ENCODE measurements at places on chromosomes 13 and 19.

DNA sequence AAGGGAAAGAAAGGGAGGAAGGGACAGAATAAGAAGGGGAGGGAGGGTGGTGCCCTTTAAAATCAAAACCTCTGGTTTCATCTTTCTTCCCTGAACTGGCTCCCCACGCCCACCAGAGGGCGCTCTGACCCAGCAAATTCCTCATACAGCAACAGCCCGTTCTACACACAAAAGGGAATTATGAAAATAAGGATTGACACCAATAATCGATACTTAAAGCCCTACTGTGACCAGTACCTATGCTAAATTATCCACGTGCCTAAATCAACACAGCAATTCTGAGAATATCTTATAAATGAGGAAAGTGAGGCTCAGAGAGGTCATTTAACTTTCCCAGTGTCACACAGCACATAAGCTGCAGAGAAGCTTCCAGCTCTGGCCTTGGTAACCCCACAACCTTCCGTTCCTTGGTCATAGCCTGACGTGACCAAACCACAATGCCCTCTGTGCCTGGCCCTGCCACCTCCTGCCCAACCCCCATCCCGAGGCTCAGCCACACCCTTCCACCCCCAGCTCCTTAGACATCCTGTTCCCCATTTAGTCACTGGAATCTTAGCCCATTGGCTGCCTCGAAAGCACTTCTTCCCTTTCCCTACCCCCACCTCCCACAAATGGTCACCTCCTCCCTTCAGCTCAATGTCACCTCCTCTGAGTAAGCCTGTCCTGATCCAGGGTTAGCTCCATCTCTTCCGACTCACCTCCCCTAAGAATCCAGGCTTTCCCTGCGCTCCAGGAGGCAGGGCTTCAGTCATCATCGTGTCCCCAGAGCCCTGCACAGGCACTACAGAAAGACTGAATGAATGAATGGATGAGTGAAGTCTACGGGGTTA is 34.2 kb upstream of the PNMA8B start:
- peak; percentile 53 for DNase-seq

GRCh38 chr13:111508902-111509509 is 188.6 kb downstream of the TEX29 start:
- DNase-seq: no peak

DNA sequence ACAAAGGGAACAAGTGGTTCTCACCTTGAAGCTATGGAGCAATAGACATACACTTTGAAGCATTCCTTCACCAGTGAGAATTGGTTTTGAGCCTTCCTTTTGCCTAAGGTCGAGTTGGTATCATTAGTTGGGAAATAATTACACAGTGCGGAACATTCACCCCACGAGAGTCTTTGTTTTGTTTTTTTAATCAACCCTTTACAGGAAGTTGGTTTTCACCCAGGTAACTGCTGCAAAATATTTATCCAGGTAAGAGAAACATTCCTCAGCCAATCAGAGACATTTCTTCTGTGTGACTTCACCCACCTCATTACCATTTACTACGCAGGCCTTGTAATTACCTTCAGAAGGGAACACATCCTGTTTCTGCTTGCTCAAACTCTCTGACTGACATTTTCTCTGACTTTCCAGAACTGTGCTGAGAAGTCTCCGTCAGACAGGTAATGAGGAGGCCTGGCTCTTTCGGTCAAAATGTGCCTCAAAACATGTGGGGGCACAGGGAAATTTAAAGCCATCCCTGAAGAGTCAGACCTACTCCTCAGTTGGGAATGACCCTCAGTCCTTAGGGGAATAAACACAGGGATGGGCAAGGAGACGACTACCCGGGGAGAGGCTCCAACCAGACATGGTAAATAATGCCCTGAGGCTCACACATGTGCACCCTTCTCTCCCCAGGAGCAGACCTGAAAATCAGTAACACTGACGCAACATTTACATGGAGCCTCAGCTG is 22.7 kb upstream of the SERP2 start:
- DNase-seq: no peak

- peak; percentile 51 for DNase-seq
These were observed 21.3 kb downstream of the HCN2 start for GRCh38 chr19:610801-611480.

GRCh38 chr13:111597191-111597611 is 276.8 kb downstream of the TEX29 start:
- no peak for DNase-seq

DNA sequence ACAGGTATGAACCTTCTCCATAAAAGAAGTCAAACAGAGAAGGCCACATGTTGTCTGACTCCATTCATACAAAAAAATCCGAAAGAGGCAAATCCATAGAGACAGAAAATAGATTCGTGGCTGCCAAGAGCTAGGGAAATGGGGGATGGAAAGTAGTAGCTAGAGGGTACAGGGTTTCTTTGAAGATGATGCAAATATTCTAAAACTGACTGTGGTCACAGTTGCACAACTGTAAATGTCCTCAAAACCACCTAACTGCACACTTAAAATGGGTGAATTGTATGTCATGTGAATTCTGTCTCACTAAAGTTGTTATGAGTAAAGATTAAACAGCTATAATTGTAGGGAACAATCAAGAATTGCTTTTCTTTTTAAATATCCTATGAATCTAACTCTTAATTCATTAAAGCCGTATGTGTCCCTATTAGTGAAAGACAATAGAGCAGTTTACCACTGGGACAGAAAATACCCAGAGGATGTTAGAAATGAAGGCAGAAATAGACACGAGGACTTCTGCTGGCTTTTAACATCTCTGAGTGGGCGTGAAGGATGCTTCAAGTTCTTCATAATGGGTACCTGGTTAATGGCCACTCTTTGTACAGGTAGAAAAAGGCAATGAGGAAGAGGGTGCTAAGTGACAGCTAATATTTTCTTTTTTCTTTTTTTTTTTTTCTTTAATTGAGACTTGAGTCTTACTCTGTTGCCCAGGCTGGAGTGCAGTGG is 21.2 kb downstream of the INSR start:
- no peak for DNase-seq

DNA sequence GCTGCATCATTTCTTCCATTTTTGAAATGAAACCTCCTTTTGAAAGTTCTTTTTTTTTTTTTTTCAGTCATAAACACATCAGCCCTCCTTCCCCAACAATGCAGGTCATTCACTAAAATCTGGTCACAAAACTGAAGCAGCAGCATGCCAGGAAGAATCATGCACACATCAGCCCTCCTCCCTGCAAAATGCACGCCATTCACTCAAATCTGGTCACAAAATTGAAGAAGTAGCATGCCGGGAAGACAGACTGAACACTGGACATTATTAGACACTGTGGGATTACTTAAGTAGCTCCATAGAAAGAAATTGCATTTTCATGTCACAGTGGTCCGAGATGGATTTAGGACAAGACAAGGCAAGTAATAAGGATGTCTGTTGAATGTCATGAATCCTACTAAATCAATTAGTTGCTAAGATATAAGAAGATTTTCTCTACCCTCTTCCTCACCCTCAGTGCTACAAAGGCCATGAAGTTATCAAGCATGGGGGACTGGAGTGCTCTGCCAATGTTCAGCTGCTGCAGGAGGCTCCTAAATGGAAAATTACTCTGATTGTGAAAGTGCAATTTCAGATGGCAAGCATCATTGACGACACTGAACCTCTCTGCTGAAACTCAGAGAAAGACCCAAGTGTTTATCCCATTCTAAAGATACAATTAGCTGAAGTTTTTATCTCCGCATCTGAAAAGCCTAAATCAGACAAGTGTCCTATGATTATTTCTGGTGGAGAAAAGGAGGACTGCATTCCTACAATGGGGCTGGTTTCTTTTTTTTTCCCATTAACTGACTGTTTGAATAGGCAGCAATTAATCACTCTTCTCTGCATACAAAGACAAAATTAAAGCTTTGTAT is 913.2 kb downstream of the DIAPH3 start:
- DNase-seq: no peak

- no peak for DNase-seq
These were observed 906.3 kb downstream of the PCDH9 start for GRCh38 chr13:66323745-66324347.

DNA sequence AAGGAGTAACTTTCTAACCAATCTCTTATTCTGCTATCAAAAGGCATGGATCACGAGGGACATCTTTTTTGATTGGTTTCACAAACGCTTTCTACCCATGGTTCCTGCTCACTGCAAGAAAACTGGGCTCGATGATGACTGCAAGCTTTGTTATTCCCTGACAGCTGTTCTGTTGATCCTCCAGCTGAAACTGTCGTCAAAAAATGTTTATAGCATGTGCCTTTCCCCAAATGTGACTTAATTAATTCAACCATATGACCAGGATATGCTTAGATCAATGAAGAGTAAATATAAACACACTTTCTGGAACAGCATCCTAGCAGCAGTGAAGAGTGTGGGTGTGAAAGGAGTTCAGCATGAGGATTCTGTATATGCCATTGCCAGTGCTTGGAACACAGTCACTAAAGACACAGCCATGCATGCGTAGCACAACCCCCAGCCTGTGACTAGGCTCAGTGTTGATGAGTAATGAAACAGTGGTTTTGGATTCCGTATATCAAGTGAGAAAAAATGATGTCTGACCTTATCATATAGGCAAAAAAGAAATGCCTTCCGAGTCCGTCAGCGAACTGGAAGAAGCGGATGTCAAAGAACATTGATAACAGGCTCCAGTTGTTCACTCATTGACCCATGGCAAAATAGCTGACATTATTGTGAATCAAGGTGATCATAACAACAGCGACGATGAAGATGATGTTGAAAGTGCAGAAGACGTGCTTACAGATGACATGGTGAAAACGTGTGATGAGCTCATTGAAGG is 347.4 kb downstream of the FGF9 start:
- no peak for DNase-seq

GRCh38 chr19:7851623-7852500 is 21.8 kb downstream of the EVI5L start:
- no peak for DNase-seq

All from T-helper 1 cell (primary cell).